NCI-H2171 treated with DMSO at 0.1 percent for 48 hours (cell line): ENCODE measurements at places on chromosomes 1 and 21.

DNA sequence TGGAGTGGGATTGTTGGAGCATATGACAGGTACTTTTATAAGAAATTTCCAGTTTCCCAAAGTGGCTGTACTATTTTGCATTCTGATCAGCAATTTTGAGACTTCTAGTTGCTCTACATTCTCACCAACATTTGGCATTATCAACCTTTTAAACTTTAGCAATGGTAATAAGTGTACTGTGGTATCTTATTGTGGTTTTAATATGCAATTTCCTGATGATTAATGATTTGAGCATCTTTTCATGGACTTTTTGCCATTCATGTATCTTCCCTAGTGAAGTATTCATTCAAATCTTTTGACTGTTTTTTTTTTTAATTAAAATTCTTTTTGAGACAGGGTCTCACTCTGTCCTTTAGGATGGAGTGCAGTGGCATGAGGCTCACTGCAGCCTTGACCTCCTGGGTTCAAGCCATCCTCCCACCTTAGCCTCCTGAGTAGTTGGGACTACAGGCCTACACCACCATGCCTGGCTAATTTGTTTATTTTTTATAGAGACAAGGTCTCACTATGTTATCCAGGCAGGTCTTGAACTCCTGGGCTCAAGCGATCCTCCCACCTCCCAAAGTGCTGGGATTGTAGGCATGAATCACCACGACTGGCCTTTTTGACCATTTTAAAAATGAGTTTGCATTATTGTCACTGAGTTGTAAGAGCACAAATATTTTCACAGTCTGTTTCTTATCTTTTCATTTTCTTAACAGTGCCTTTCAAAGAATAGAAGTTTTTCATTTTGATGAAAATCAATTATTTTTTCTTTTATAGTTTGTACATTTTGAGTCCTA, 7.8 kb upstream of the SLC6A9 start:
- no peak for DNase-seq

- DNase-seq: no peak
These were observed 63.2 kb downstream of the DIRAS3 start for GRCh38 chr1:67987046-67987799.

- DNase-seq: no peak
These were observed 186.5 kb downstream of the TGFBR3 start for GRCh38 chr1:91699339-91699974.

GRCh38 chr1:236063919-236064673, 794 bp downstream of the NID1 start:
- DNase-seq: no peak

GRCh38 chr1:231099996-231100767, 60.1 kb upstream of the FAM89A start:
- no peak for DNase-seq

- no peak for DNase-seq
These were observed 176.8 kb upstream of the PTBP2 start for GRCh38 chr1:96544831-96545221.

GRCh38 chr1:19385869-19386591, 73.9 kb downstream of the SLC66A1 start:
- DNase-seq: no peak

- DNase-seq: no peak
These were observed 7.1 kb downstream of the CLIC4 start for GRCh38 chr1:24752305-24752704.

DNA sequence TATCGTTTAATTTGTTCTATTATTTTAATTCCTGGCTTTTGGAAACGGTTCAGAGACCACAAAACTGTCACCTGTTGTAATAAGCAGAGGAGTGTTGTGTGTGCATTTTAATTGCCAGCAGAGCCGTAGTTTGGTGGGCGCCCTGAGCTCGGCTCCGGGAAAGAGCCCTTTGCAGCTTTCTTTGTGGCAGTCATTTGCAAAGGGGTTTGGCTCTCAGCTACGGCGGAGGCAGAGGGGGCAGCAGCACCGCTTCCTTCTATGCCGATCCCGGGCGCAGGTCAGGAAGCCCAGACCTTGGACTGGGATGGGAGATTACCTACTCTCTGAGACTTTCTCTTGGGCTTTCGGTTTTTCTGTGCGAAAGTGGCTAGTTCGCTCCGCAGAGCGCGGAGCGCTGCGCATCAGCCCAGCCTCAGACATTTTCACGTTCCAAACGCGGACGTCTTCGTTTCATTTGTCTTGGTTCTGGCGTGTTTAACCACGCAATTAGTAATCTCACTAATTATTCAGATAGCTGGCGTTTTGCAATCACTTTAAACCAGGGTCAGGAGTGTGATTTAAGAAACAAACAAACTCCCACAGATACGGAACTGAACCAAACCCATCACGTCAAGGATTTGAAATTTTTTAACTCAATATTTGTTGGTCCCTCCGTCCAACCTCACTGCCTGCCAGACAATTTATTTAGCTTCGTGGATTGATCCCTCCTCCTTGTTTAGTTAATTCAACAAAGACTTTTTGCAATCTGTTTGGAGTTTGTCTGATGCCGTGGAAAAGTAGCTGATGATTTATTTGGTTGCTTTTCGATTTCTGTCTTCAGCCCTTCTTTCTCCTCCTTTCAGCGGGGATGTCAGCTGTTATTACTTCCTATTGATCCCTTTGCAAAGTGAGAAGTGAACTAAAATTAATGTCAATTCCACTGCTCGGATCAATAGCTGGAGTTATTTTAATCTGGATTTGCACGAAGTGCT, 3.9 kb downstream of the RNF220 start:
- DNase-seq: no peak

GRCh38 chr1:149848340-149849110, 50.8 kb upstream of the BOLA1 start:
- no peak for DNase-seq

DNA sequence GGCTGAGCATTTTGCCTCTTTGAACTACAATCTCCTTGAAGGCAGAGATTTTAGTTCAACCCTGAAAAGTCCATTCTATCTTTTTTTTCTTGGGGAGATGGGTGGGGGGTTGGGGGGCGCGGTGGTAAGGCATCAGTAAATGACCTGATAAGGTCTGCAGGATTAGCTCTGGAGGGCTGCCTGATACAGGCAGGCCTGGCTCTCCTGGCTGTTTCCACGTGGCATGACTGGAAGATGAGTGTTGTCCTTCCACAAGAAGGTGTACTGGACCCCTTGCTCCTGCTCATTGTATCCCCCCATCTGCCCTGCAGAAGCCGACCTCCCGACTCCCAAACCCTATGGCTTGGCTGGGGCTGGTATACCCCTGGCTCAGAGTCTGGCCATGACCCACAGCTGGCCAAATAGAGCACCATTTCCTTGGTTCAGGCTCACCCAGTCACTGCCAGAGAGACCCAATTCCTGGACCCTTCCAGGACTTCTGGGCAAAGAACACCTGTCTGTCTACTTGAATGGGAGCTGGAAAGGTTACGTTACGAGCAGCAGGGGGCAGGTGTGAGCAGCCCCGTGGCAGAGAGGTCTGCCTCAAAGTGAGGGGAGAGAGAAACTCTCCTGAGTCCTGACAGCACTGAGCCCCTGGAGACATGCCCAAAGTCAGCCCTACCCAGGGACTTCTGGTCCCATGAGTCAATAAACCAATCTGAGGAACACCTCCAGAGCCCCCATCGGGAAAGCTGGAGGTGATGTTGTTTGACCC, 17.0 kb downstream of the DHRS3 start:
- DNase-seq: no peak

- no peak for DNase-seq
These were observed 71.0 kb upstream of the NFASC start for GRCh38 chr1:204799630-204800029.

- no peak for DNase-seq
These were observed 10.8 kb downstream of the MFAP2 start for GRCh38 chr1:16969651-16970050.

GRCh38 chr21:20254964-20255363, 743.2 kb upstream of the NCAM2 start:
- no peak for DNase-seq

GRCh38 chr1:116321766-116322175, 51.3 kb upstream of the ATP1A1 start:
- DNase-seq: no peak

GRCh38 chr1:17678011-17678410, 77.1 kb upstream of the ACTL8 start:
- DNase-seq: no peak

- DNase-seq: no peak
These were observed 63.3 kb downstream of the FYB2 start for GRCh38 chr1:56755911-56756310.

- DNase-seq: no peak
These were observed 159.8 kb upstream of the KCNJ6 start for GRCh38 chr21:38075833-38076587.

GRCh38 chr1:230516889-230517288, 90.8 kb upstream of the PGBD5 start:
- DNase-seq: no peak

- DNase-seq: peak; percentile 87
These were observed 19.5 kb upstream of the SMYD2 start for GRCh38 chr1:214261206-214262123.

DNA sequence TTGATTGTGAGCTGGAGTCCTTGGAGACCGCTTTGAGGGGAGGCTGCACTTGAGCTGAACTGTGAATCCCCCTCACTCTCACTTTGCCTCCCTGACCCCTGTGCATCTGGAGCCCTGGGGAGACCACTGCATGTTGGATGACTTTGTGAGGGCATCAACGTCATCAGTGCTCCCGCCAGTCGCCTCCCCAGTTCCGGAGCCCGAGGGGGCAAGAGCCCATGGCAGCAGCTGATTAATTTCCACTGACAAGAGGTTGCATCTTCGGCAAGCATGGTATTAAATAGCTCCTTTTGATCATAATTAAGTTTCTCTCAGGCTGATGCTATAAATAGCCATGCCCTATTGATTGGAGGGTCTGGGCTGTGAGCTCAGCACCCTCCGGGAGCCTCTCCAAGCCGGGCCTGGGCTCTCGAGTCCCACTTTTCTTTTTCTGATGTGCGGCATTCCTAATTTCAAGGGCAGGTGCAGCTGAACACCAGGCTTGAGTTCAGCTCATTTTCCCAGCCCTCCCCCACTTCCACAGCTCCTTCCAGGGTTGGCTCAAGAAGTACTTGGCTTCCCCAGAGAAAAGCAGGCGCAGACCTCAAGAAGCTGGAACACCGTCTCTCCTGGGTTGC, 33.2 kb downstream of the KCND3 start:
- no peak for DNase-seq

DNA sequence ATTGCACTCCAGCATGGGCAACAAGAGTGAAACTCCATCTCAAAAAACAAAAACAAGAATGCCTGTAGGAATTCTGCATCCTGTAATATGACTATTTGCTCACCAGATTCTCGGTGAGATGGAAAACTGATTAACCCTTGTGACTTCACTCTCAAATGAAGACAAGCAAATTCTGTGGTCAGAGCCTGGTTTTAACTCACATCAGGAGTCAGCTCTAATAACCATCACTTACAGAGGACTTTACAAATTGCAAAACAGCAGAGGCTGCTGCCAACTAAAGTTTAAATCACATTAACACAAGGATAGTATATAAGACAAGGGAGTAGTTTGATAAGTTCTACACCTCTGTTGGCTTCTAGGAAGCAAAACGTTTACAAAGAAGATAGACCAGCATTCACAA, 35.7 kb upstream of the FAM163A start:
- DNase-seq: no peak

DNA sequence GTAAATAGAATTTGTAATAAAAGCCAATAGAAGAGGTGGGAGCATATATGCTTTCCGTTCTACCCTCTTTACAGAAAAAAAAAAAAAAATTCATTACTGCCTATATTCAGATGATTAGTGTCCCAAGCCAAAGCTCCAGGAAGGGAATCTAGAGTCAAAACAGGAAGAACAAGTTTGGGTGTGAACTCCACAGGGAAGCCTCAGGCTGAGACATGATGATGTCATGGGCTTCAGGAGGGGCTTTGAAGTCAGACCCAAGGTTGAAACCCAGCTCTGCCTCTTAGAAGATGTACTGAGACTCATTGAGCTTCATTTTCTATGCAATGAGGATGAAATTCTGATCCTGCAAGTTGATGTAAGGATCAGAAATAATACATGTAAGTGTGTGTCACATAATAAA, 250.0 kb upstream of the ADGRL2 start:
- DNase-seq: no peak

DNA sequence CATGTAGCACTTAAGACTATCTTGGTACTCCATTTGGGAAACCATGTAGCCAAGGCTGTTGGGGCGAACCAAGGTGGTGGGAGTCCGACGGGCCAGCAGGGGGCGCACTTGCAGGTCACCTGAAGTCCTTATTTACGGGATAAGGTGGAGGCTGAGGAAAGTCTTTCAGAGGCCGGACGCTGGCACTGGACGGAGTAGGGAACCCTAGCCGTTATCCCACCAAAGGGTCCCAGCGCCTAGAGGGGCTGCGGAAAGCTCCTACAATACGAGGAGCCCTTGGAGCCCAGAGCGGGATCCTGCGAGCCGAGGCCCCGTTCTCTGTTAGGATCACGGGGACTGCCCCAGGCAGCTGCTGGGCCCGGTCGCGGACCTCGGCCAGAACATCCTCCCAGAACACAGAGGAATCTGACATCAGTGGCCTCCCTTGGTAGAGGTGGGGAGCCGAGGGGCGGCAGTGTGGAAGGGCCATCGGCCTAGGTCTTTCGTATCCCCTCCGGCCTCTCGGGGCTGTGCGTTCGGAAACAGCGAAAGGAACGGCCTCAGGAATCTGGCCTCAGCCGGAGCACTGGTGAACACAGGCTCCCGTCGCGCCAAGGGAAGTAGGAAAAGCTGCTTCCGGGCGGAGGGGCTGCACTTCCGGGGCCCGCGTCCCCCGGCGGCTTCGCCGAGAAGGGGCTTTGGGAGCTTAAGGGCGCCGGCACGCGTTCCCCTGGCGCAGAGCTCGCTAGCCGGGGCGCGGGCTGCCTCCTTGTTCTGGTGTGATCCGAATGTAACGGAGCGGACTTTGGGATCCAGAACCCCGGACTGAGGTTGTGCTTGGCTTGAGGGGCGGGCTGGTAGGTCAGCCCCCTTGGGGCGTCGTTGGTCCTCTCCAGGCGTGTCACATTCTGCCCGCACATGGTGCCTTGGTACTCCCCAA, 29.9 kb upstream of the RPTN start:
- peak; percentile 67 for DNase-seq

DNA sequence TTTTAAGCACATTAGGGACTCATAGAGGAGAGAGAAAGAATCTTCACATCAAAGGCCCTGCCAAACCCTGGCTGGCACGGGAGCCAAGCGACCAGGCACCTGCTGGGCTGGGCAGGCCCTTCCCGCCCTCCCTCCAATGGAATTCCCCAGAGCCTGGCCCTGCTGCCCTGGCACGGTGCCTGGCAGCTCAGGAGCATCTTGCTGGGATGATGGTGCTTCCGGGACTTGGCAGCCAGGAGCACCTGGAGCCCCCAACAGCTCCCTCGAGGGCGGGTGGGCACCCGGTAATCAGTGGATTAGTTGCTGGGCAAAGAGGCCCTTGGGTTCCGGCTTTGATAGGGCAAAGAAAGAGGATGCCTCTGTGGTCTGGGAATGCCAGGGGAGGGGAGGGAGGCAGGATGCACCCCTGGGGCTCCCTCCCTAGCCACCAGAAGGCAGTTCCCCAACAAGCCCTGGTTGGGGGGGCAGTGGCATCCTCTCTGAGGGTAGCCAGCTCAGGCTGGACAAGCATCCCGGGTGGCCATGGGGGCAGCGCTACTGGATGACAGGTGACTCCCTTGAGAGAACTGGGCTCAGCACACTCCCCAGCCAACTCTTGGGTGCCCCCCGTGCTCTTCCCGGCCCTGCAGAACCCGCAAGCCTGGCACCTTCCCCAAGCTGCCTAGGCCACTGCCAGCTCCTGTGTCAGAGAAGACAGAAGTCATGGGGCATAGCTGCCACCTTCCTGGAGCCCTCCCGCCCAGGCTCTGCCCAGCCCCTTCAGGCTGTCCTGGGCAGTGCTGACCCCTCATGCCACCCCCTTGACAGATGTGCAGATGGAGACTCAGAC, 26.4 kb downstream of the KRTAP10-1 start:
- peak; percentile 61 for DNase-seq

- DNase-seq: peak; percentile 67
These were observed 174.1 kb upstream of the SGIP1 start for GRCh38 chr1:66359815-66360214.
